Epithelial cell of alveolus of lung (primary cell): ENCODE measurements at places on chromosomes 3 and 15. TPM values are rescaled to one million over a fixed set of nuclear protein-coding genes. Genes with fewer than 3 reads are reported as not detected.

The SMCO1 gene
- total RNA-seq = not detected in 2 replicates

The IL1RAP gene
- total RNA-seq = 6.1 and 10.3 TPM in 2 replicates

The ACKR4 gene
- total RNA-seq = not detected in 2 replicates

The SCN5A gene
- total RNA-seq = 0.39 and 0.96 TPM in 2 replicates

The LSMEM2 gene
- not detected in 2 replicates for total RNA-seq

The MCTP2 gene
- total RNA-seq = 2.2 TPM in 2 replicates

The NEK4 gene
- total RNA-seq = 11.1 and 12.2 TPM in 2 replicates

The AADAC gene
- 1.3 TPM in 1 of 2 replicates, not detected in the other for total RNA-seq

The ATP13A4 gene
- 0.72 TPM in 1 of 2 replicates, not detected in the other for total RNA-seq

The SOX14 gene
- not detected in 2 replicates for total RNA-seq

The CPLX3 gene
- total RNA-seq = 0.48 TPM in 1 of 2 replicates, not detected in the other

The ZDHHC19 gene
- total RNA-seq = not detected in 2 replicates

The OXSR1 gene
- 23.2 and 41.9 TPM in 2 replicates for total RNA-seq

The GOLGA6L4 gene
- total RNA-seq = 0.56 and 1.0 TPM in 2 replicates

The PAK2 gene
- total RNA-seq = 30.9 and 36.1 TPM in 2 replicates

The ZKSCAN7 gene
- 5.0 and 7.1 TPM in 2 replicates for total RNA-seq

The MKRN3 gene
- total RNA-seq = 0.08 TPM in 1 of 2 replicates, not detected in the other

The TIMP4 gene
- 4.9 and 15.6 TPM in 2 replicates for total RNA-seq
